Activated T-cell treated with anti-CD3 and anti-CD28 coated beads for 1 hour (primary cell): ENCODE measurements at places on chromosomes 16 and 17.

GRCh38 chr16:2212362-2213324 is 2.0 kb upstream of the BRICD5 start:
- no peak for DNase-seq

GRCh38 chr16:20768121-20768520 is 4.3 kb downstream of the ACSM3 start:
- no peak for DNase-seq

- DNase-seq: no peak
These were observed 134.4 kb downstream of the SNX11 start for GRCh38 chr17:48241770-48242497.

DNA sequence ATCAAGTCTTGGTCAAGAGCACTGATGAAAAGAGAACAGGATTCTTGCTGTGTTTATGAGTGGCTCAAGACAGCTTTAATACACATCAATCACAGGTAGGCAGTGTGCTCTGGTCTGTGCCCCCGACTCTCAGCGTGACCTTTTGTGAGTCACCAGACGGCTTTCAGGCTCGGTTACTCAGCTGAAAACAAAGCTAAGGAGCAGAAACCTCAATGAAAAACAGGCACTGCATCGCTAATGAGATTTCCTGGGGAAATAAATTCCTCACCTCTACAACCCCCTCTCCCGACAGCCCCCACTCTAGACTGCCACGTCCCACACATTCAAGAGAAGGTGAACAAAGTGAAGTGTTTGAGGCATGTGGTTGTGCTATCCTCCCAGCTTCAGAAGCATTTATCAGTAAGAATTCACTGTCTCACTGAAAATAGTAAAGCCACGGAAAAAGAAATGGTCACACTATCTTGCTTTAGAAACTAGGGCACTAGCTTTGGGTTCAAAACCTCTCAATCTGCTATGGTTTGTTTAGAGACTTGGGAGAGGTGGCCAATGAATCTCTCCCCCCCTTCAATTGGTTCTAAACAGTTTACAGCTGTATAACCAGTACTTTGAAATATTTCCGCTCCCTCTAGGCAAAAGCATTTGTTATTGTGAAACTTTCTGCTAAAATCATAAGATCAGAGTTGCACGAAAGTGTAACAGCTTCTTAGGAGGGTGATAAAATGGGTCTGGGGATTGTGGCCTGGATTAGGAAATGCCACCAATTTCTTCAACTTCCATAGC is 199.5 kb upstream of the PMFBP1 start:
- DNase-seq: no peak

- DNase-seq: peak; percentile 20
These were observed 206.8 kb downstream of the PRKCA start for GRCh38 chr17:66508896-66509844.

- DNase-seq: no peak
These were observed 87.4 kb downstream of the ANKRD11 start for GRCh38 chr16:89402962-89403361.

- DNase-seq: no peak
These were observed 16.0 kb downstream of the VAC14 start for GRCh38 chr16:70784692-70785555.

- no peak for DNase-seq
These were observed 115.1 kb downstream of the ABCA8 start for GRCh38 chr17:68840073-68840472.

DNA sequence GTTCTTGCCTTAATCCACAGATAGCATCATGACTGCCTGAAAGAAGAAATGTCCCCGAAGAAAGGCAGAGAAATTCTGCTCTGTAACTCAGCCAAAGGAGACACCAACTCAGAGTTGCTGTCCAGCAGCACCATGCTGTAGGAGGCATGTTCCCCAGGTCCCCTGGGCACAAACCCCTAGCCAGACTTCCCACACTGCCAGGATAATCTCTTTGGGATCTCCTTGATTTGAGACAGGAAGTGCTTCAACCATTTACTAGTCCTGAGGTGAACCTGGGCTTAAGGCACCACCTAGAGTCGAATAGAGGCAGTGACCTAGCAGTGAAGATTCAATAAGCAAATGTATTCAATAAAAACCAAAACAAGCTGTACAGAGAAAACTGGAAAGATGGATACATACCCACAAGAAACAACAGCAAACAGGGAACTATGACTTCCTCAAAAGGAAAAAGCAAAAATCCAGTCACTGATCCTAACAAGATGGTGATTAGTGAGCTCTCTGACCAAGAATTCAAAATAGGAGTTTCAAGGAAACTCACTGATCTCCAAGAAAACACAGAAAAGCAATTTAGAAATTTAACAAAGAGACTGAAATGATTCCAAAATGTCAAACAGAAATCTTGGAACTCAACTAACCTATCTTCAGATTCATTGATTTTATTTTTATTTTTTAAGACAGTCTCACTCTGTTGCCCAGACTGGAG is 5.7 kb downstream of the OR4D2 start:
- no peak for DNase-seq

GRCh38 chr17:11589716-11590115 is 8.6 kb upstream of the DNAH9 start:
- no peak for DNase-seq

- no peak for DNase-seq
These were observed 157.7 kb upstream of the ZNF267 start for GRCh38 chr16:31715915-31716314.

DNA sequence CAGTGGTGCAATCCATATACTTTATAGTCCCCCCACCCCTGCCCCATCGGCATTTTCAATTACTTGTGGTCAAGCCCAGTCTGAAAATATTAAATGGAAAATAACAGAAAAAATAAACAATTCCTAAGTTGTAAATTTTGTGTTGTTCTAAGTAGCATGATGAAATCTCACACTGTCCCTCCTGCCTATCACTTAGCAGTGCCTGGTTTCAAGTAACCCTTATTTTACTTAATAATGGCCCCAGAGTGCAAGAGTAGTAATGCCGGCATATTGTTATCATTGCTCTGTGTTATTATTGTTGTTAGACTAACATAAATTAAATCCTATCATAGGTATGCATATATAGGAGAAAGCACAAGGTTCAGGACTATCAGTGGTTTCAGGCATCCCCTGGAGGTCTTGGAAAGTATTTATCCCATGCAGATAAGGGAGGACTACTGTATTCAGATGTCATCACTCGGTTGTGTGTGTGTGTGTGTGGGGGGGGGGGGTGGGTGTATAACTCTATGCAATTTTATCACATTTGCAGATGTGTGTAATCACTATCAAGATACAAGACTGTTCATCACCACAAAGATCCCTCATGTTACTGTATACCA is 9.3 kb downstream of the UBE2G1 start:
- no peak for DNase-seq

GRCh38 chr17:76014925-76015261 is 12.2 kb downstream of the EVPL start:
- DNase-seq: no peak

DNA sequence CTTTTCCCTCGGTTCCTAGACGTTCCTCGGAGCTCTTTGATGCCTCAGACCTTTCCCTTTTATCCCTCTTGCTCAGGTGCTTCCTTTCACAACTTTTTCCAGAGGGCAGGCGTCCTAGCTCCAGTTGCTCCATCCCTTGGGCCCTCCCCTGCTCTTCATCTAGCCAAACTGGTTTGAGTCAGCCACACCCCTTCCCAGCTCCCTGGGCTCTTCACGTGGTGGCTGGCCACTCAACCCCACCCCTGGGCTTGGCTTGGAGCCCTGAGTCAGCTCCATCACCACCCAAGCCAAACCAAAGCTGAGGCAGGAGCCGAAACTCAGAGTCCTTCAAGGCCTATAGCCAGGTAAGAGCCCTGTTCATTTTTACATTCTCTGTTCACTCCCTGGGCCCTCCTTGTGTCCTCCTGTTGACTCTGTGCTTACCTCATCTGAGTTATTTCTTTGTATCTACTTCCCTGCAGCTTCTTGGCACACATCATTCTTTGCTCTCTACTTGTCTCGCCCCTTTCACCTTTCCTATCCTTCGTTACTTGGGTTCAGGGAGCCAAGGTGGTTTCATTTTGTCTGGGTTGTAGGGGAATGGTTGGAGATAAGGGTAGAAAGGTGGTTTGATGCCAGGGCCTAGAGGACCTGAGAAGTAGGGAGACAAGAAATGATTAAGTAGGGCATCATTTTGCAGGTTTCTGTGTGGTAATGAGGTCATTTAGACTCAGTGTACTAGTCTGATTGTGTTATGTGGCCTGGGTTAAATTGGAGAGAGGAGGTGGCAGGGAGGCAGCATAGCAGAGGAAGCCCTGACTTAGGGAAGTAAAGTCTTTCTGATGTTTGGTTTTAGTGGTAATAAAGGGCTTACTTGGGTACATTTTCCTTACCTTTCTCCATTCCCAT is 7.6 kb upstream of the PHKG2 start:
- no peak for DNase-seq

DNA sequence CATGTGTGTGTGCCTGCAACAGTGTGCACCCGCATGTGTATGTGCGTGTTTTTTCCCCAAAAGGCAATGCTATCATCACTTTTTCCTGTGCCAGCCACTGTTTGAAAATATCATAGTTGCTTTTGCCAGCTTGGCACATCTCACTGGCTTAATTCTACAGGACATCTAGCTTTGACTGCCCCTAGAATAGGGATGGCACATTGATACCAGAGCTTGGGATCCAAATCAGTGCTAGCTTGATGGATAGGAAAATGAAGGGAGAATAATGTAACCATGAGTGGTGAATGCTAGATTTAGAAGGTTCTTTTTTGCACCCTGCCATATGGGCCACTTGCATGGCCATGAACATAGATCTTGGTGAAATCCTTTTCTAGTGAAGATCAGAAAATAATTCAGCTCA is 72.7 kb downstream of the HS3ST4 start:
- no peak for DNase-seq

GRCh38 chr16:1082266-1082951 is 9.9 kb downstream of the SSTR5 start:
- no peak for DNase-seq

- no peak for DNase-seq
These were observed 19.0 kb downstream of the CENPX start for GRCh38 chr17:82003411-82004381.

- DNase-seq: no peak
These were observed 3.2 kb downstream of the USP32 start for GRCh38 chr17:60388742-60389141.

DNA sequence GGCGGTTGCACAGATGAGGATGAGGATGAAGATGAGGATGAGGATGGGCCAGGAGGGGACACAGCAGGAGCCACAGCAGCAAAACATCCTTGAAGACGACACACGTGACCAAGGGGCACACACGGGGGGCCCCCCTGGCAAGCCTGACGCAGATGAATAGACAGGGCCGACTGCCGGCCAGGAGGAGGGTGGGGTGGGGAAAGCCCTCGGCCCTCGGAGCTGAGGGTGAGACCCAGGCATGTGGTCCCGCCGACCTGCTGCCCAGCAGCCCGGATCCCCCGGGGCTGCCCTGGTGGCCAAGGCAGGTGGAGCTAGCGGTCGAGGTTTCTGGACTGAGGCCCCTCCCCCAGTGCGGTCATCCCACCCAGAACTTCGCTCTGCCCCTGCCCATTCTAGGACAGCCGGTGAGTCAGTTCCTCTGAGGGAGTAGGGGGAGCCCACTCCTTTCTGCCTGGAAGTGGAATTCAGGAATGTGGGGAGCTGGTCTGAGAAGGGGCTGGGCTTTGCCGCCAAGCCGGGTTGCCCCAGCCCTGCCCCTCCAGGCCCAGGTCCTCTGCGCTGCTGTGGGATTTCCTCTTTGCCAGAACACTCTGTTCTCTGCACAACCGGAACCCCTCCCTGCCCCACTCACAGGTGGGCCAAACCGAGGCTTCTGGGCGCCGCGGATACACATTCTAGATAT is 9.9 kb downstream of the CYGB start:
- peak; percentile 45 for DNase-seq

DNA sequence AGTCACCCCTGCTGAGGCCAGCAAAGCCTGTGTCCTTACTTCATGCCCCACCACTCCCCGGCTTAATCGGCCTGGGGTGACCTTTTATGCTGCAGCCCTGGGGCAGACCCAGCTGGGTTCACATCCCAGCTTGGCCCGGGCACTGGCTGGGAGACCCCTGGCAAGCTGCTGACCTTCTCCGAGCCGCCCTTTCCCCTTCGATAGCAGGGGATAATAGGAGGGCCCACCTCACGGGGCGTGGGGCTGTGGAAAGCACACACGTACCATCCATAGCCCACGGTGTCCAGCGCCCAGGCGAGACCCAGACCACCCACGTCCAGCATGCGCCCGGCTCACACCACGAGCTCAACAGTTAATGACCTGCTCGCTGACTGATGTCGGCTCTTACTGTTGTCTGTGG is 26.8 kb downstream of the TBC1D16 start:
- no peak for DNase-seq

DNA sequence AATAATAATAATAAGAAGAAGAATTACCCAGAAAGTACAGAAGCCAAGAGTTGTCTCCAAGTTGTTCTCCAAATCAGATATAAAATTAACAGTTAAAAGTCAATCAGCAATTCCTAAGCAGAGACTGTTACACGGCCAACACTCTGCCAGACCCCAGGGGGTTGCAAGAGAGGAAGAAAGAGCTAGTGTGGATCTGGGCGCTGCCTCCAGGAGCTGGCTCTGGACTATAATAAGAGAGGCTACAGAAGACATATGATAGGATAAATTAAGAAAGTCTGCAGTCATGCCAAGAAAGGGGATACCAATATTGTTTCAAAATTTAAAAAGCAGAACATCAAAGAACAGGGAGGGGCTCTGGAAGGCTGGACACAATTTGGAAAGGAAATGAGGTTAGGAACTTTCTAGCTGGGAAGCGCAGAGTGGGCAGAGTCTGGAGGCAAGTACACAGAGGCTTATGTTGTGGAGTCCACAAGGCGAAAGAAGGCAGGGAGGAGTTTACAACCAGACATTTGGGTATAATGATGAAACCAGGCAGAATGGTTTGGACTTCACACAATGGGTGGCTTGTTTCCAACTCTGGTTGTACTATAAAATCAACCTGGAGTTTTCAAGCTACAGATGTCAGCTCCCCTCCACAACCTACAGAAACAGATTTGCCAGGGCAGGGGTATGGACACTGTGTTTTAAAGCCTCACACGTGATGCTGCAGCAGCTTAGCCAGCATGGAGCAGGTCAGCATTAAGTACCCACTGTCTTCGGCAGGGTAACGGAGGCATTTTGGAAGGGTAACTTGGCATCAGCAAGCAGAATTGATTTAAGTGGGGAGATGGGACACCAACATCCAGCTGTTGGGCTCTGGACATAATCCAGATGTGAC is 49.4 kb downstream of the SLC39A11 start:
- no peak for DNase-seq

GRCh38 chr17:47210105-47210504 is 957 bp downstream of the MYL4 start:
- no peak for DNase-seq

DNA sequence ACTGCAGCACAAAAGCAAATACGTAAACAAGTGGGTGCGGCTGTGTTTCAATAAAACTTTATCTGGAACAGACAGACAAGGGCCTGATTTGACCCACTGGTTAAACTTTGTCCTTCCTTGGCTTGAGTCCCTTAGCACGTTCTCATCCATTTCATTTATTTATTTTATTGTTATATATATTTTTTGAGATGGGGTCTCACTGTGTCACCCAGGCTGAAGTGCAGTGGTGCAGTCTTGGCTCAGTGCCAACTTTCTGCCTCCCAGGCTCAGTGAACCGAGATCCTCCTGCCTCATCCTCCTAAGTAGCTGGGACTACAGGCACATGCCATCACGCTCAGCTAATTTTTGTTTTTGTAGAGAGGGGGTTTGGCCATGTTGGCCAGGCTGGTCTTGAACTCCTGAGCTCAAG is 64.3 kb downstream of the MYH11 start:
- no peak for DNase-seq

GRCh38 chr16:55101026-55101425 is 170.4 kb downstream of the IRX5 start:
- no peak for DNase-seq
